ENCODE measurements at places on chromosomes 1 and 21.

- DNase-seq, result no peak
Observed at GRCh38 chr1:220732621-220733020, 15.5 kb upstream of the MTARC2 start.

GRCh38 chr1:212650228-212650627, 41.7 kb downstream of the ATF3 start:
- no peak for DNase-seq

GRCh38 chr1:53349968-53350852, 22.3 kb upstream of the LRP8 start:
- no peak for DNase-seq

DNA sequence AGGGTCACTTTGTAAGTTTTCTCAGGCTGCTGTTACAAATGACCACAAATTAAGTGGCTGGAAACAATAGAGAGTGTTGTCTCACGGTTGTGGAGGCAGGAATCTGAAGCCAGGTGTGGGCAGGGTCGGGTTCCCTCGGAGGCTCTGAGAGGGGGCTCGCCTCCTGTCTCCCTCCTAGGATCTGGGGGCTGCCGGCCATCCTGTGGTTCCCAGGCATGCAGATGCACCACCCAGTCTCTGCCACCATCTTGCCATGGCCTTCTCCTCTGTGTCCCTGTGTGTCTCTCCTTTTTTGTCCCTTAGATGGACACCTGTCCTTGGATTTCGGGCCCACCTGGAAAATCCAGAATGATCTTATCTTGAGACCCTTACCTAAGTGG, 4.8 kb downstream of the TP73 start:
- no peak for DNase-seq

DNA sequence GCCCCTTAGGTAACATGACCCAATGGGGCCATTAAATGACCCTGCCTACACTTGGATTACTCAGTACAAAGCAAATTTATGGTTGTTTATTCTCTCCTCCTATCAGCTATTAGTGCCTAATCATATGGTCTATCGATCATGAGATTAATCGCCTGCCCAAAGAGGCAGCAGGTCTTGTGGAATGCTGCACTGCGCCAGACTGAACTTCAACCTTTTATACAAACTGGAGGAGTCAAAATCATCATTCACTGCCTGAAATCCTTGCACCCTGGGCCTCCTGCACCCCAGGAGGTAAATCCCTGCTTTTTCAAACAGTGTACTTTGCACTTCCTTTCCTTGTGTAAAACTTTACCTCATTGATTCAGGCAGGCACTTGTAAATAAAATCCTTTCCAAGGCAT, 69.7 kb downstream of the NFIA start:
- DNase-seq, result no peak

- DNase-seq, result no peak
Observed at GRCh38 chr1:11923069-11923826, 3.0 kb downstream of the KIAA2013 start.

- no peak for DNase-seq
Observed at GRCh38 chr1:25634066-25634465, 17.5 kb downstream of the MAN1C1 start.

- no peak for DNase-seq
Observed at GRCh38 chr1:89945852-89946476, 48.9 kb upstream of the ZNF326 start.

DNA sequence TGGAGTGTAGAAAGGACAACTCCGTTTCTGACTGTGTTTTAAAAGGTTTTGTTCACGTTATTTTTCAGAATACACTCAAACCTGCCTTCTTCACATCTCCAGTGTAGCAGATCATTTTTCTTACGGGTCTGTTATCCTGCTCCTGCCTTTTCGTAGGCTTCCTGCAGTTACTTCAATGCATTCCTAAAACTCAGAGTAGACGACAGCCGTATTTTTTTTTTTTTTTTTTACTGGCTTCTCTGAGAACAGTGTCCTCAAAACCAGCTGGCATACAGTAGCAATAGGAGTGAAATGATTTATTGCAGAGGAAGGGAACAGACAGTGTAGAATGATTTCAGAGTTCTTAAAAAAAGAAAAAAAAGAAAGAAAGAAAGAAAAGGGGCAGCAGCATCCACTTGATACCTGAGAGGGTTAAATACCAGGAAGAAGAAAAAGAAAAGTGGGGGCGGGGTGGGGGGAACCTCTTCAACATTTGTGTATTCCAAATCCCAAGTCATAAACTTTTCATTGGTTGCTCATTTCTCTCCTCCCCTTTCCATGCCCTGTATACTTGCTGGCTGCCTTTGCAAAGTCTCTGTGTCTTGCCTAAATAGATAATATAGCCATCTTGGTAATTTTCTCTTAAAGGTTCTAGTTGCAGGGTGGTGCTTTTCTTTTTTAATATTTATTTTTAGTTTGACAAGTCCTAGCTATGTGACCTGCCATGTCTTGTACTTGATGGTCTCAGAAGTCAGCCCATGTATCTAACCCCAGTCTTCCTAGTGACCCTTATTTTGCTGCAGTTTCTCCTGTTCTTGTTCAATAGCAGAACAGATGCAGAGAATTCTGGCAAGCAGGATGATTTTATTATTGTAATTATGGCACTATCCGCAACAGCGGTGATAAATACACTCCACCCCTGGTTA, 2.8 kb downstream of the TGFB2 start:
- DNase-seq, result no peak

DNA sequence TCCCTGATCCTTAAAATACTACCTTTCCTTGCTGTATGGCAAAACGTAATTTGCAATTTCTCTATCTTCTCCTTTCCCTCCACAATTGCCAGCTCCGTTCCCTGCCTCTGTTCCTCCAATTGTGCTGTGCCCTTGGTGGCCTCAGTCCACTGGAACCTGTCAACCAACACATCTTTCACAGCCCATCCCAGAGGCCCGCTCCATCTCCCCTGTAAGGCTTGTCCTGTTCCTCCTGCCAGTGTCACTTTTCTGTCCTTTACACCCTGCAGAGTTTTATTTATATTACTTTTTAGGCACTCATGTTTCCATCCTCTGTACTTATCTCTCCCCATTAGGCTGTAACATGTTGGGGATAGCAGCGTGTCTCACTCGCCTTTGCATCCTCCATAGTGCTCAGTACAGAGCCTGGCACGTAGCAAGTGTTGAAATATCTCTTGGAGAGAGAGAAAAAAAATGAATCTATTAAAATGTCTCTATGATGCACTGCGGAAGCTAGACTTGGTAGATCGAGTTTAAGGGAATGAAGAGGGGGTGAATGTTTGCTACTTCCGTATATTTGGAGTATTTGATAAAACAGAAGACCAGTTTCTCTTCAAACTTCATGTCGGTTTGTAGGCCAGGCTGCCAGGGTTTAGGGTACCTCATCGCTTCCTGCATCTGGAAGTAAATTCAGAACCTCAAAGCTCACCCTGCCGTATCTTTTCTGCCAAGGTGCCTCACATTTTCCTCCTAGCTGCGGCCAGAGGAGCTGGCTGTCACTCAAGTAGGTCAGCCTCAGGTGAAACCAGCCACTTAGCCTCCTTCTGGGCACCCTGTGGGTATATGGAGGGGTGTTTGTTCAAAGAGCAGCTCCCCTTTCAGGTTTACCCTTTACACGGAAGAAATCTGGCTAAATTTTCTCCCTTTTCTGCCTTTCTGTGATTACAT, 303.8 kb downstream of the TM2D1 start:
- DNase-seq, result no peak

- DNase-seq, result no peak
Observed at GRCh38 chr1:20068722-20069121, 1.3 kb upstream of the PLA2G5 start.

GRCh38 chr1:157247005-157247763, 109.0 kb upstream of the ETV3 start:
- DNase-seq, result no peak

DNA sequence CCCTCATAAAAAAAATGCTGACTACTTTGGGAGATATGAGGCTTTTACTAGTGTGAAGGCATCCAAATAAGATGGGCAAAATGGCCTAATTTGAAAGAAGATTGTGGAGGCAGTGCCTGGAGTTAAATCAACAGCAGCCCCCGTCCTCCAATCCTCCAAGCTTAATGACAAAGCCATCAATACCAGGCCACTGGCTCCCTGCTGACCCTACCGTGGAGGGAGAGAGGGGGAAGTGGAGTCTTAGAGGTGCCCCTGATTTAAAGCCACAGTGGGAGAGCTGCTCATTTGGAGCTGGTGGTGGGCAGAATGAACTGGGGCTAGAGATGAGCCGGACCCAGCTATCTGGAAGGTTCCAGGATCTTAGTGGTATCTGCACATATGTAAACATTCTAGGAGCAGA, 24.3 kb upstream of the KNCN start:
- no peak for DNase-seq

DNA sequence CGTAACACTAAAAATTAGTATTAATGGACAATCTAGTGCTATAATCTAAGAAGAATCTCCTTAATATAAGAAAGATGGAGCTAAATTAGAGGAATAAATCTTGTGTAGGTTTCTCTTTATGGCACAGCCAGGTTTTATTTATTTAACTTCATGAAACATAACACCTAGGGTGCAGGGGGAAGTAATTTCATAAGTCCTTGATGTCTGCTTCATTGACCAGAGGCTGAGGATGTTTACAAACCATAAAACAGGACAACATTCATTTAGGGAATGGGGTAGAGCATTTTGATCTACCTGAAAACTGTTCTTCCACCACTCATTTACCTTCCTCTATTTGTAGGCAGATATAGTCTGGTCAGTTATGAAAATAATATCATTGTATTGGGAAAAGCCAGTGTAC, 95.5 kb downstream of the NGF start:
- no peak for DNase-seq

DNA sequence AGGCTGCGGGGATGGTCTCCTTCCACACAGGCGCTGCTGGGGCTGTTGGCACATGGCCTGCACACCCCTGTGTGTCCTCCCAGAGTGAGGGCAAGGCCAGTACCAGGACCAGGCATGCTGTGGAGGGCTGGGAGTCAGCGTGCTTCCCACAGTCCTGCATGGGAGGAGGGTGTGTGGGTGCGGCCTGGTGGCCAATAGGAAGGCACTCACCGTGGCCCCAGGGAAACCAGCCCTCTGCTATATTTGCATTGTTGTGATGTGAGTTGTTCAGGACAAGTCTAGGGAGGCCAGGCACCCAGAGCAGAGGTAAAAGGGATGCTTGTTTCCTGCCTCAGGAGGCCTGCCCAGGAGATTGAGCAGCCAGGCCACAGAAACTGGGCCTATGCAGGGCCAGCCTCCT, 59.5 kb downstream of the S100B start:
- DNase-seq, result no peak

DNA sequence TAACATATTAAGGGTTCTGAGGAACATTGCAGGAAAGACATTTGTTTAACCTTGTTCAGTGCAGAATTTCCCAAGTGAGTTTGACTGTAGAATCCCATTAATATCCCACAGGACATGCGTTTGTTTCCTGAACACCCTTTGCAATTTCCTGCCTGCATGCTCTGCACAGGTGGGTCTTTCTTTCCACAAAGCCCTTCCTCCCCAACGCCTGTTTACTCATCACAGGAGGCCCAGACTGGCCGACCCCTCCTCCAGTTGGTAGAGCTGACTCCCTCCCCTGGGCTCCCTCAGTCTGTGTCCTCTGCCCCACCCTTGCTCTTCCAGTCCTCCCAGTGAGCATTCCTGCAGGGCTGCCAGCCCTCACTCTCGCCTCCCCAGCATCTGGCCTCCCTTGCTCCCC, 47.5 kb upstream of the CTPS1 start:
- no peak for DNase-seq

DNA sequence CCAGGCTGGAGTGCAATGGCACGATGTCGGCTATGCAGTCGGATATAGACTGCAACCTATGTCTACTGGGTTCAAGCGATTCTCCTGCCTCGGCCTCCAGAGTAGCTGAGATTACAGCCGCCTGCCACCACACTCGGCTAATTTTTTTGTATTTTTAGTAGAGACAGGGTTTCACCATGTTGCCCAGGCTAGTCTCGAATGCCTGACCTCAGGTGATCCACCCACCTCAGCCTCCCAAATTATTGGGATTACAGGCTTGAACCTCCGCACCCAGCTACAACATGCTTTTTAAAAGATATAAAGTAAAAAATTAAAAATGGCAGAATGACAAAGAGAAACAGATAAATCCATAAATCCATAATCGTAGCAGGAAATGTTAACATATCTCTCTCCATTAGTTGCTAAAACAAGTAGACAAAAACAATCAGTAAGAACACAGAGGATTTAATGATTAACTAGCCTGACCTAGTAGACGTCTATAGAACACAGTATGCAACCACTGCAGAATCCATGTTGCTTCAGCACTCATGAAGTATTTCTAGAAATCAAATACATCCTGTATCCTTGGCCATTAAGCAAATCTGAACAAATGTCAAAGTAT, 59.9 kb upstream of the SPOCD1 start:
- DNase-seq, result no peak

GRCh38 chr1:59046730-59047157, 250.2 kb upstream of the FGGY start:
- peak; percentile 61 for DNase-seq

DNA sequence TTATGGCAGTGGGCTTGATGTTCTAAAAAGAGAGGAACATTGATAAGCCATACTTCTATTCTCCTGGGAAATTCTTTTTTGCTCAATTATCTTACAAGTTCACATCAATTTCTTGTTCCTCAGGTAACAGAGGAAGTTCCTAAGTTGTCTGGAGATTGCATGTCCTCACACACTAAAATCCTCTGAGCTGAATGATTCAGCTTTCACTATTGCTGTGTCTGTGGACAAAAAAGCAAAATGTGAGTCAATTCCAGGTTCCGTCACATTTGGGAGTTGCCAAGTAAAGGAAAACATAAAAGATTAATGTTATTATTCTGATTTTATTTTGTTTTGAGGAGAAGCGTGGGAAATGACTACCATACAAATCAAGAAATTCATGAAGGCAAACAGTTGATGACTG, 316.7 kb downstream of the CHRM3 start:
- DNase-seq, result no peak

DNA sequence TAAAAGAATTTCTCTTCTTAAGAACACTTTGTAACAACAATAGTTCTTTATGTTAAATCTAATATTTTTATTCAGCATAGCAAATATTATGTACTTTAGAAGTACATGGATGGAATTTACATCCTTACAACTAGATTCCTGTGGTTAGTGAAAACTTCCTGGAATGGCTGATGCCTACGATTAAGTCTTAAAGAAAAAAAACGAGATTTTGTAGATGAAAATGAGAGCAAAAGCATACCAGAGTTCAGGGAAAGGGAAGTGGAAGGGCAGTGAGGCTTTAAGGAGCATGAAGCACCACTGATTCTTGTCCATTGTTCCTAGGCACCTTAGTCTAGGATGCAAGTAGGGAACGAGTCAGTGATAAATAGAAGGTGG, 26.7 kb downstream of the CFH start:
- DNase-seq, result no peak

- DNase-seq, result no peak
Observed at GRCh38 chr1:91647061-91647460, 146.4 kb downstream of the CDC7 start.

DNA sequence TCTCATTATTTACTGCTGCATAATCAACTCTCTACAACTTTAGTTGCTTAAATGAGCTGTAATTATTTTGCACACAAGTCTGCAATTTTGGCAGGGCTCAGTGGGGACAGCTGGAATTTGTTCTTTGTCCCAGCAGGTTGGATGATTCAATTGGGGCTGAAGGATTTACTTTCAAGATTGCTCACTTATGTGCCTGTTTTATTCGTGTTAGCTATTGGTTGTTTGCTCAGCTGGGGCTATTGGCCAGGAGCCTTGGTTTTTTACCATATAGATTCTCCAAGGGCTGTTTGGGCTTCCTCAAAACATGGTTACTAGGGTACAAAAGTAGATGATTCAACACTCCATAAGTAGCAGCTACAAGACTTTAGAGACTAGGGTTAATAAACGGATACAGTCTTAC, 13.4 kb downstream of the OR10R2 start:
- DNase-seq, result no peak

All from CD4-positive, alpha-beta T cell treated with Interleukin-6 for 4 hours (primary cell).